Stimulated activated CD4-positive, alpha-beta T cell treated with anti-CD3 and anti-CD28 coated beads, TNF-alpha, amount 100 ng/mL, for 48 hours (primary cell): ENCODE measurements at places on chromosomes 7 and 10.

GRCh38 chr7:129832701-129833227 lies 120.0 kb downstream of the UBE2H start:
- DNase-seq, result no peak

DNA sequence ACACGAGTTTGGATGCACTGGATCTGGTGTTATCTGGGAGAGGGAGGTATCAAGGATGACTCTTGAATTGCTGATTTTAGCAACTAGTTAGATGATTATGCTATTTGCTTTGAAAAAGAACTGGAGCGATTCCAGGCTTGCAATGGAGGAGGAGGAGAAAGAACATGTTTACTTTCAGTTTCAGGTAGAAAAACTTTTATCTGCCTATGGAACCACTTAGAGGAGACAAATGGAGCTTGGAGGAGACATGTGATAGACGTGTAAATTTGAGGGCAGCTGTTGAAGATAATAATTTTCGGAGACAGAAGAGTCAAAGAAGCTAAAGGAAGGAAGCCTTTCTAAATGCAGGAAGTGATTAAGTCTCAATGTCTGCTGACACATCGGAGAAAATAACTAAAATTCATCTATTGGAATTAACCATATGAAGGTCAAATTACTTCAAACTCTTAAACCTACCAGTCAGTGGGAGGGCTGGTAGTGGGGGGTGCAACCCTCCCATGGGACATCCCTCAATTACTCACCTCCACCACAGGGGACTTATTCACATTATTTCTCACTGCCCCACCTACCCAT lies 56.4 kb upstream of the GNAI1 start:
- peak; percentile 8 for DNase-seq

DNA sequence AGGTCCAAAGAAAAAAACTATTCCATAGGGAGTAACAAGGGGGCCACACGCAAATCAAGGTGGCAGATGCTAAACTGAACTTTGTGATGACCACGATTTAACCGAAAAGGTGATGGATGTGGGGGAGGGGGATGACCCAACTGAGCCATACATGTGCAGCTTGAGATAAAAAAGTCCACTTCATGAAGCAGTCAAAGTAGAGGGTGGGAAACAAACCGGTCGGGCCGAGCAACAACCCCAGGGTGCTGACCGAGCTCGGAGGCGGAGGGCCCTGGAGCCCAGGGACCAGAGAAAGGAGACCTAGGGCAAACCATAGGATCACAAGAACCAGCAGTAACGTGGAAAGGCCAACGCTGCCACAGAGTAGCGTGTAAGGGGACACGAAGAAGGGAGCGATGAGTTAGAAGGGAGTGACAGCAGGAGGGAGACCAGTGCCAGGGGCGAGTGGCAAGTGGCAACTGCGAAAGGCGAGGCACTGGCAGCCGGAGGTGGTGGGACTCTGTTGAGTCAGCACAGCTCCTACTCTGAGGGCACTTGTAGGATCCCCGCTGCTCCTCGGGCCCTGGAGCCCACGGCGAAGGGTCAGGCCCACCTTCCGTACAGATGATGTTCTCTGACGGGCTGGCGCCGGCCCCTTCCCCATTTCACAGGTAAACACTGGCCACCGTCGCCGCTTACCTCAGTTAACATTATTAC lies 540 bp downstream of the SNX13 start:
- peak; percentile 18 for DNase-seq

DNA sequence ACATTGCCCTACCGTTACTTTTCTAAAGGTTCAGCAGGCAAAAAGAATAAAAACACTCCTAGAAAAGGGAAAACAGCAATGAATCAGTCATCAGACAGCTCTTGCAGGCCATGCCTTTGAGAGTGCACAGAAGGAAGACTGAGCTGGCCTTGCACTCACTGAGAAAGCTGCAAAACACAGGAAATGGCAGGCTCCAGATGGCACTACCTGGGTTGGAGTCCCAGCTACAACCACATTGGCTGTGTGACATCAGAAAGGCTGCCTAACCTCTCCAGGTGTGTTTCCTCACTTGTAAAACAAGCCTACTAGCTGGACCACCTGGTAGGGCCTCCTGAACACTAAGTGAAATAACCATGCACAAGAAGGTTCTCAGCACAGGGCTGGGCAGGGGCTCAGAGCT lies 113.7 kb downstream of the SFMBT2 start:
- DNase-seq, result no peak

- DNase-seq, result no peak
Measured at GRCh38 chr10:37965006-37965405, 11.4 kb downstream of the ZNF25 start.

DNA sequence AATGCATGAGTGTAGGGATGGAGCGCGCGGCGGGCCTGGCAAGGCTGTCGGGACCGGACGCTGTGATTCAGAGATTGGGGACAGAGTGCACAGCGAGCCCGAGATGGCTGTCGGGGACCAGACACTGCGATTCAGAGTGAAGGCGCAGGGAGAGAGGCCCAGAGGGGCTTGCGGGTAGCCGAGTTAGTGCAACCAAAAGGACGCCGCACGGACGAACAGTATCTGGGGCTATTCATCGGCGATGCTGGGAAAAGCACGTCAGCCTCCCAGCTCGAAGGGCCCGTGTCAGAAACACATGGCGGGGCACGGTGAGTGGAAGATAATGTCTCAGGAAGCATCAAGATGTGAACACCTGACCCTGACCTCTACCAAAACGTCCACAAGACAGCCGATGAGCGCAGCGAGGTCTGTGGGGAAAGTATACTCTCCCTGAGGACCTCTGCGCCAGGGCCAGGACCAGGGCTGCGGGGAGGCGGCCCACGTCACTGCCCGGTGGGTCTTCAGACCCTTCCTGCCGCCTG lies 215.8 kb downstream of the ZMYND11 start:
- DNase-seq, result no peak

- DNase-seq, result no peak
Measured at GRCh38 chr10:44962870-44963738, 3.5 kb downstream of the RASSF4 start.

- no peak for DNase-seq
Measured at GRCh38 chr7:146659732-146660131, 543.1 kb downstream of the CNTNAP2 start.

GRCh38 chr10:109374215-109374614 lies 549.1 kb downstream of the XPNPEP1 start:
- no peak for DNase-seq

DNA sequence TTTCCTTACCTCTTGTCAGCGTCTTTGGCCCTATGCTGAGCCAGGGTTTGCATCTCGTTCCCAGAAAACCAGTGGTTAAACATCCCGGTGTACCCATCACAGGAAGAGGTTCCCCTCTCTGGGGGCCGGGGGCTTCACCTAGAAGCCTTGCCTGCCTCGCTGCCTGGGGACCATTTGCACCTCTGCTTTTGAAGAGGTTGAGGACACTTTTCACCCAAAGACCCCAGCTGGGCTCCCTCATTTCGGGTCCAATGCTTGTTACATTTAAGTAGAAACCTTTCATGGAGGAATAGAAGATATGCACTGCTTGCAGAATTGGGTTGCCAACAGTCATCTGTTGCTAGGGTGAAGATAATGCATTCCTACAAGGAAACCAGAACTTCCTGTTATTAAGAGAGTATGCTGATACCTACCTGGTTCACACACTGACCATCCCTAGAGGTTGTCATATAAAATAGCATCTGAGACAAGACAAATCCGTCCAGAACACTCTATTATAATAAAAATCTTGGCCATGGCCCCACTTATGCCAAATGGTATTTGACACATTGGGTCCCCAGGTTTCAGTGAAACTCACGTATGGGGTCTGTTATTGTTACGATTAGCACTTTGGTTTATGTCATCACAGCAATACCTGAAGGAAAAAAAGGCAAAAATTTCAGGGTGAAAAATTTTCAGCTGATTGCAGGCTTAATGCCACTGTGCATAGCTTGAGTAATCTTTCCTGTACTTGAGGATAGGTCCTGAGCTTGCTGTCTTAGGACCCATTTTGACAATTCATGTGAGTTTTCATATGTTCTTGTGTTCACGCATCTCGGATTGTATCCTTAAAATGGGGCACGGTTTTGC lies 917 bp downstream of the ZNF365 start:
- no peak for DNase-seq

DNA sequence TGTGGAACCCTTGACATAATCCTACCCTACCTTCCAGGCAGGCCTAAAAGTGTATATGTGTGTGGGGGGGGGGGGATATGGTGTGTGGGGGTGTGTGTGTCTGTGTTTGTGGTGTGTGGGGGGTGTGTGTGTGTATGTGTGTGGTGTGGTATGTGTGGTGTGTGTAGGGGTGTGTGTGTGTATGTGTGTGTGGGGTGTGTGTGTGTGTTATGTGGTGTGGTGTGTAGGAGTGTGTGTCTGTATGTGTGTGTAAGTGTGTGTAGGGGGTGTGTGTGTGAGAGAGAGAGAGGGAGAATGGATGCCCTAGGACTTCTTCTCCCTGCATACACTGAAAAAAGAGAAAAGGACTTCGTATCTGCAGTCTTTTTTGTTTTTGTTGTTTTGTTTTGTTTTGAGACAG lies 12.3 kb upstream of the IMPDH1 start:
- DNase-seq, result no peak

DNA sequence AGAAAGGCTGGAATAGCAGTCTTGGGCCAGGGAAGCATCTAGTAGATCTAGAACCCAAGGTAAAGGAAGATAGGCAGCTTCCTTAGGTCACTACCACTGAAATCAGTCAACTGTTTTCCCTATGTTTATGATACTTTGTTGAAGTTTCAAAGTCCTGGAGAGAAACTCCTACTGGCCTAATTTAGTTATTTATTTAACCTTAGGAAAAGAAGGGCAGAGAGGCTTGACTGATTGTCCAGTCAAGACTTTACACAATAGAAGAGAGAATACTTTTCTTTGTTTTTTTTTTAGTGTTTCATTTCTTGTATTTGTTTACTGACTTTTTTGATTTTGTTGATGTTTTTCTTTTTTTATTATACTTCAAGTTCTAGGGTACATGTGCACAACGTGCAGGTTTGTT lies 138.9 kb upstream of the PHYHIPL start:
- no peak for DNase-seq

DNA sequence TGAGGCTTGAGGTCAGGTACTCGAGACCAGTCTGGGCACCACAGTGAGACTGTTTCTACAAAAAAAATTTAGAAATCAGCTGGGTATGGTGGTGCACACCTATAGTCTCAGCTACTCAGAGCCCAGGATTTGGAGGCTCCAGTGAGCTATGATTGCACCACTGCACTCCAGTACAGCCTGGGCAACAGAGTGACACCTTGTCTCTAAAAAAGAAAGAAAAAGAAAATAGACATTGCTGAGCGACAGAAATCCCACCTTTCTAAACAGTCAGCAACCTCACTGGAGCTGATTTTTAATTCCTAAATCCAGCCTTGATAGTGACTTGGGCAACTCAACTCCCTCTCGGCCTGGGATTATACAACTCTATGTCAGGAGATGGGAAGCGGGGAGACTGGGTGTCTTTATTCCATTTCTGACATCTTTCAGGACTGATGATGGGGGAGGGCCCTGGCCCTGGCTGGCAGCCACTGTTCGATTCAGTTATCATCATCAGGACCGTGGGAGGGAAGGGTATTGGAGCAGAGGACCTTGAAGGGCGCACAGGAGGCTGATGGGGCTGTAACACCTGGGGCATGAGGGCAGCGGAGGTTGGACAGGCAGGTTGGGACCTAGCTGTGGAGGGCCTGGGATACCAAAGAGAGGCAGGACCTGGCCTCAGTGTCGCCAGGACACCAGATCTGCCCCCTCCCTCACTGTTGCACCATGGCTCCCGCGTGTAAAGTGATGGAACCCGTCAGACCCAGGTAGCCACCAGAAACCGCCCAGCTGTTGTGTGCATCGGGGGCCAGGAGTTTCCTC lies 14.7 kb downstream of the HSPB1 start:
- DNase-seq, result no peak

DNA sequence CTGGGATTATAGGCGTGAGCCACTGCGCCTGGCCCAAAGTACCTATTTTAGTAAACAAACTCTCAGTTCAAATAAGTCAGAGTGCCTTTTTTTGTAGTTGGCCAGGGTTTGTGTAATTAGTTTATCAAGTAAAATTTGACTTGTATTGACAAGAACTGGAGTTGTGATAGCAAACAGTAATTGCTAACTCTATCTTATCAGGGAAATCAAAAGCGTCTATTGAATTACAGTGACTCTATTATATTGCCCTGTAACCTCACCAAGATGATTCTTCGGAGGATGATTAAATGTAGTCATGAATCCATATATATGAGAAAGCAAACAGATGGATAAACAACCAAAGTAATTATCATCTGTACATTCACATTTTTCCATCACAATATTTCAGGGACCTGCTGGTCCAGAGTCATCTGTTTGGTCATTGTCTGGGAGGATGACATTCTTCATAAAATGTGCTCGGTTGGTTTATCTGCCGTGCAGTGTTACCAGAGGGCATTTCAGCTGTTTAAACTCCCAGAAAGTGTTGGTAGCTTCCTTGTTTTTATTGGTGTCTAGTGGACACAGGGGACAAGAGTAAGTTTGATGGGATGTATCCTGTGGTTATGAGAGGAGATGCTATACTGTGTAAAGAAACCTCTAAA lies 35.6 kb downstream of the DOCK1 start:
- no peak for DNase-seq

DNA sequence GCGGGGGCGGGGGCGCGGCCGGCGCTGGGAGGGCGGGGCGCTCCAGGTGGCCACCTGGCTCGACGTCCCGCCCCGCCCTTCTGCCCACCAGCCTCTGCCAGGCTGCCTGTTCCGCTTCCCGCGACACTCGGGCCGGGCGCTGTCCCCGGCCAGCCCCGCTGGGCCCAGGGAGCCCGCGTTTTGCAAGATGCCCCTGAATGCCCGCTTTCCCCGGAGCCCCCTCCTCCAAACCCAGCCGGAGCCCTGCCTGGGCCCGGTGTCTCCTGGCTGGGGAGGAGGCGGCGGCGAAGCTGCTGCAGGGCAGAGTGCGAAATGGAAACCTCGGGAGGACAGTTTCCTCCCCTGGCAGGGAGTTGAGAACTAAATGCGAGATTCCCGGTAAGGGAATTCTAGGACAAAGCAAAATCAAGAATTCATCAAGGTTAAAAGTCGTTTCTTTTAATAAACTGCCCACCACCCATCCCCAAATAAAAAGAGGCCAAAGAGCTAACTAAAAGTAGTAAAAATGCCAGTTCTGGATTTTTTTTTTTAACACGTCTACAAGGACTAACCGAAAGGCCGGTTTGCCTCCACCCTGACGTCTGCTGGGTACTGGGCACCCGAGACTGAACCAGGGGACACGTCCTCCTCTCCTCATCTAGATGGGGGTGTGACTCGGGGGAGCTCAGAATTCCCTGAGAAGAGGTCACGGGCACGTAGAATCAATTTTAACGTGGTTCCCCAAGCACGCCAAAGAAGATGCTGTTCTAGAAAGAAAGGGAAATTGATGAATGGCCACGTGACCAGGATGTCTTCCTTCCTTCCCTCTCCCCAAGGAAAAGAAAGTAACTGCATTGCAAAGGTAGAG lies 200.4 kb upstream of the NFE2L3 start:
- DNase-seq, result no peak
